EH (cell line): ENCODE measurements at places on chromosomes 12 and 14.

- no peak for DNase-seq
Observed at GRCh38 chr12:40313928-40314327, 89.1 kb downstream of the LRRK2 start.

GRCh38 chr12:48115957-48116356, 3.2 kb upstream of the PFKM start:
- no peak for DNase-seq

GRCh38 chr12:67068761-67069450, 200.3 kb upstream of the CAND1 start:
- DNase-seq = peak; percentile 53

DNA sequence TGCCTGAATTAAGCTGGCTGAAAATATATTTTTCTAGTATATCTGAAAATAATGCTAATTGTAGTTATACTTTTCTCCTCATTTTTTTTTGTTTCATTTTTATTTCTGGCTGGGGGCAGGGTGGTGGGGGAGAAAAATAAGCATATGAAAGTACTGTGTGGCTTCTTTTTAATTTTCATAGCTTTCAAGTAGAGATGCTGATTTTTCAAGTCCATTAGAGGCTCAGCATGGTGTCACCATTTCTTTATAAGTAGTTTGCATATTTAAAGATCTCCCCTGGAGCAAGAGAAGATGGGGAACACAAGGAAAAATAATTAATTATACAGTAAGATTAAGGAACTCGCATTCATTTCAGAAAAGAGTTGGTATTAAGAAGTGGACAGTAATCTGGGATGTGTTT, 27.1 kb downstream of the TTC8 start:
- no peak for DNase-seq

GRCh38 chr12:72053604-72054003, 115.0 kb downstream of the TPH2 start:
- peak; percentile 12 for DNase-seq

DNA sequence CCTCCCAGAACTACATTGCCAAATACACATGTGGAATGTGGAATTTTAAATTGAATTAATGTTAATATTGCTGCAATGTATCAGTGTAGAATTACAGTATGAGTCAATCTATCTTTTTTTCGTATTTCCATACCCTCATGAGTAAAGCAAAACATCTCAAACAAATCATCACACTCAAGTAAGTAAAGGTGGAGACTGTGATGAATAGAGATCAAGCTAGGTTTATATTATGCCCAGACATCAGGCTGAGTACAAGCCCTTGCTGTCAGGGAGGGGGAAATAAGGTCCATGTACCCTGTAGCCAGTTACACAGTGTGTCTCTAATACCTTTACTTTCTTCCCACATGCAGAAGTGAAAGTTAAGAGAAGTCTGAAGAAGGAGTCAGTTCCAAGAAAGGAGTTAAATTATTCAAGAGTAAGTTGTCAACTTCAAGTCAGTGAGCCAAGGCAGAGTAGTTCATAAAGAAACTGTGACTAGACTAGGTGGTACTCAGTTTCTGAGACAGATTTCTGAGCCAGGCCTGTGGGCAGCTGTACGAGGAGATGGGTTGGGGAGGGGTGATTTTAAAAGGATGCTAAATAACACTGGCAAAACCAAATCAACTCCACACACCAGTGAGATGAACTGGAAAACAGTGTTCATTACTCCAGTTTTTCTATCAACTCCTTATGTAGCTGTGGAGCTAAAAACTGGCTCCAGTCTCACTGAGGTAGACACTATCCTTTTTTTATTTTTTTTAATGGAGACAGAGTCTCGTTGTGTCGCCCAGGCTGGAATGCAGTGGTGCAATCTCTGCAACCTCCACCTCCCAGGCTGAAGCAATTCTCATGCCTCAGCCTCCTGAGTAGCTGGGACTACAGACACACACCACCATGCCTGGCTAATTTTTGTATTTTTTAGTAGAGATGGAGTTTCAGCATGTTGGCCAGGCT, 23.8 kb upstream of the STK38L start:
- peak; percentile 22 for DNase-seq

GRCh38 chr14:60720962-60721325, 3.2 kb downstream of the SIX4 start:
- DNase-seq = no peak

GRCh38 chr12:113056631-113057488, at the start of gene DTX1:
Gene DTX1 (plus strand): TSS chr12:113056730. CDS start chr12:113058193, 1,463 bp downstream.
- DNase-seq = no peak

DNA sequence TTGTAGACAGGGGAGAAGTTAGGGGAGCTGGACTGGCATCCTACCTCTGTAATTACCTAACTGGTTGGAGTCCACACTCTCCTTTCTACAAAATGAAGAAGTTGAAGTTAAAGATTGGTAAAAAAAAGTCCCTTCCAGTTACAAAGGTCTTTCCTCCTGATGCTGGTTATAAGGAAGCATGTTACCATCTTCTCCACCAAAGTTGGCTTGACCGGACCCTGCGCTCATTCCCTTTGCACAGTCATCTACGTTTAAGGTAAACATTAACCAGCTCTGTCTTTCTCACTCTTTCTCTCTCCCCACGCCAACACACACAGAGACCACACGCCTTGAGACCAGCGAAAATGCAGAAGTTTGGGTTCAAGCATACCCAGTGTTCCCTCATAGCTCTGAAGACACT, 11.9 kb downstream of the FBLN5 start:
- no peak for DNase-seq

DNA sequence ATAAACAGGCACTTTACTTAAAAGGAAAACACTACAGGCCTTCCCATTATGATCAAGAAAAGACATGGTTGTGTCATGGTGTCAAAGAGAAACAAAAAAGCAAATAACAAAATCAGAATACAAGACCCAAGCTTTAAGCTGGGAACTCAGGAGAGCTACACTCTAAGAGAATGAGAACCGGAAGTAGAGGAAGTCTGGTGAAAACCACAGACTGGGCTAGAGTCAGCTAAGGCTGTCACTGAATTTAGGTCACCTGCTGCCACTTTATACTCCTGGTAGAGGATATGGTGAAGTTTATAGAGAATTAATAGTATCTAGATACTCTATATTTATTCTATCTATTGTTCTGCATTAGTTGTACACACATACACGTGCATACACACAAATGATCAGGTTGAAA, 971.7 kb downstream of the FLRT2 start:
- DNase-seq = no peak

GRCh38 chr12:59780605-59781135, 184.8 kb downstream of the SLC16A7 start:
- peak; percentile 52 for DNase-seq

- DNase-seq = peak; percentile 34
Observed at GRCh38 chr14:58699681-58700205, 62.0 kb downstream of the DACT1 start.

- DNase-seq = no peak
Observed at GRCh38 chr12:76106631-76107030, 22.1 kb upstream of the NAP1L1 start.

GRCh38 chr12:176321-177181, 37.4 kb downstream of the SLC6A12 start:
- DNase-seq = peak; percentile 76

- no peak for DNase-seq
Observed at GRCh38 chr12:43237238-43237879, 314.6 kb downstream of the ADAMTS20 start.

DNA sequence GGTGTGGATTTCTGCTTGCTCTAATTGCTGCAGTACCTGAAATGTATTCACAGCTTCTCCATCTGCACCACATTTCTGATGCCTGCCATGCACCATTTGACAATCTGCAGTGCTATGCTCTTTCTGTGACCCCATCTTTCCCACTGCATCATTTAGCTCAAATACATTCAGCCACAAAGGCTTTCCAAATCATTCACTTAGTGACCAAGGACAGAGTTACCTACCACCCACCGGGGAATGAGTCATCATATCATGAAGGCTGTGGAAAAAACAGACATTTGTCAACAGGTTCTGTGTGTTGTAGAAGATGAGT, 465.5 kb upstream of the ATP2B1 start:
- no peak for DNase-seq

DNA sequence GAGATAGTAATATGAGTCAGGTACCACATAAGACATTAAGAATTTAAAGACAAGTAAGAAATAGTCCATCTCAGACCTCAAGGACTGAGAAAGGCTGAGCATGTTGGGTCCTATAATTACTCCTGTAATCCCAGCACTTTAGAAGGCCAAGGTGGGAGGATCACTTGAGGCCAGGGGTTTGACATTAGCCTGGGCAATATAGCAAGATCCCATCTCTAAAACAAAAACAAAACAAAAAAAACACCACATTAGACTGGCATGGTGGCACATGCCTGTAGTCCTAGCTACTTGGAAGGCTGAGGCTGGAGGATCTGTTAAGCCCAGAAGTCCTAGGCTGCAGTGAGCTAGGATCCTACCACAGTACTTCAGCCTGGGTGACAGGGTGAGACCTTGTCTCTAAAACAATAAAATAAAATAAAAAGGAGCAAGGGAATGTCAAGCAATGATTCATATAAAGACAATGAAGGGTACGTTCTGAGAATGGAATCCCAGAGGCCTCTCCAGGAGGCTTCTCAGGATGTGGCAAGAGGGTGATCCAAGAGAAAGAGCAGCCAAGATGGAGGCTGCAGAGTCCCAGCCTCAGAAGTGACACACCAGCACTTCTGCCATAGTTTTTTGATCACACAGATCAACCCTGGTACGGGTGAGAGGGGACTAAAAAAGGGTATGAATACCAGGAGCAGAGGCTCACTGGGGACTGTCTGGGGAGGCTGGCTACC, 206.4 kb downstream of the CRADD start:
- DNase-seq = peak; percentile 97

GRCh38 chr12:64008596-64008995, 164.1 kb downstream of the SRGAP1 start:
- no peak for DNase-seq

GRCh38 chr12:32854097-32854496, 42.5 kb downstream of the PKP2 start:
- DNase-seq = no peak

GRCh38 chr14:73263606-73264005, 26.3 kb downstream of the PAPLN start:
- no peak for DNase-seq

DNA sequence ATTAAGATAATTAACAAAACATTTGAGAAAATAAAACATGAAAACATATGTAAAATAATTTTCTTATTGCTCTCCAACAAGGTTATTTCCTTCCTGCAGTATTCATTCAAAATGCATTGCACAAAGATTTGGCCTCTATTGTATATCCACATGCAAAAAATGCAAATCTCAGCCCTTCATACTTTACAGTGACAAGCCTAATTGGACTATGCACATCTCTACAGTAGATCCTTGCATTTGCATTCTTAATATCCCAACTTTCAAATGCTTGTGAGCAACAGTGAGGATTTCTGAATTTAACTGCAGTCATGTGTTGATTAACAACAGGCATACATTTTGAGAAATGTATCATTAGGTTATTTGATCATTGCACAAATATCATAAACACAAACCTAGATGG, 333.7 kb downstream of the PAWR start:
- DNase-seq = no peak

DNA sequence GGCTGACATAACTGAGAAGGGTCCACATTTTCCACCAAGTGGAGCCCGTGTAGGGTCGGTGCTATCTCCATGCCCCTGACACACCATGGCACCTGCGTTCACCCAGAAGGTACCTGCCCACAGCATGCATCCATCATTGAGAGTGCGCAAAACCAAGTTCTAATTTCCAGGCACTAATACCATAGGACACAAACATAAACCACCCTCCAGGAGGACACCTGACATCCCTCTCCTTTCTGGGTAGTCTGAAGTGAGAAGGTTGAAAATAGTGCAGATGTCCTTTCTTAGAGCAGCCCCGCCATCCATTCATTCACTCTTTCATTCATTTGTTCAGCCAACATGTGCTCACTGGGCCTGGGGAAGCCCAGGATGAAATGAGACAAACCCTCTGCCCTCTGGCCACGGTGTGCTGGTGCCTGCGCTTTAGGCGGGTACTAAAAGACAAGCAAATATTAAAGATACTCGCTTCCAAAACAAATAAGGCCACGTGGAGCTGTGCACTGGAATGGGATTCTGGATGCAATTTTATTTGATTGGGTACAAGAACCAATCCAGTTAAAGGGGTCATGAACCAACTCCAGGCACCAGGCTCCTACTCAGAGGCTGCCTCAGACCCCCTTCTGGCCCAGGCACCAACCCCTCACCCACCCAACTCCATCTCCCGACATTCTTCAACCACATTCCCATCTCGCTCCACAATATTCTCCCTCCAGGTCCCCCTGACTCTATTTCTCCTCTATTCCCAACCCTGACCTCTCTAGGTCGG, 1.2 kb downstream of the TTC7B start:
- no peak for DNase-seq

GRCh38 chr12:93572712-93573551, 457 bp downstream of the SOCS2 start:
- peak; percentile 45 for DNase-seq

GRCh38 chr14:96176275-96176674, 28.4 kb upstream of the BDKRB2 start:
- peak; percentile 64 for DNase-seq

GRCh38 chr12:123744836-123745235, 17.3 kb upstream of the DNAH10 start:
- no peak for DNase-seq

DNA sequence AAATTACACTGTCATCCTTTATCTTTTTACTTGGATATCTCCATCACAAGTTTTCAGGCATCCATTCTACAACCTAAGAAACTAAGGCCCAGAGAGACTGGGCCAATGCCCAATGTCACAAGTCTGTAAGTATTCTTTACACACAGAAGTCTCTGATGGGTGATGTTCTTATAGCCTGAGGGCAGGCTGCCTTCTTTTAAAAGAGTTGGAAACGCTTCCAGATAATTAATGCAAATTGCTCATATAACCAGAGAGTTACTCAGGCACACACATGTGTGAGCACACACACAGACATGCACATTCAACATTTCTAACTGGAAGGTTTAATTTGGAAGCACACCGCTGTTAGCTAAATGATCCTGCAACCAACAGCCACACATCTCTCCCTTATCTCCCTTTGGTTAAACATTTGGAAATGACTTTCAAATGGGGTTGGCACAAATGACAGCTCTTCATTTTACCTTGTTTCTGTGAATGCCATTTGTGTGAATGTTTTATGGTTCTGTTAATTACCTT, 160.8 kb upstream of the TMPO start:
- peak; percentile 14 for DNase-seq

GRCh38 chr14:66999978-67000377, 189.3 kb upstream of the GARIN2 start:
- DNase-seq = no peak

- DNase-seq = no peak
Observed at GRCh38 chr14:77903937-77904617, 104.2 kb downstream of the ADCK1 start.

GRCh38 chr14:73003681-73004080, 23.2 kb downstream of the ZFYVE1 start:
- no peak for DNase-seq

GRCh38 chr12:3726456-3726855, 26.5 kb downstream of the CRACR2A start:
- DNase-seq = no peak
